GM04503 (cell line): ENCODE measurements at places on chromosomes 7 and 10.

- no peak for DNase-seq
Measured at GRCh38 chr7:129502708-129503685, 666 bp downstream of the SMKR1 start.

- DNase-seq: no peak
Measured at GRCh38 chr10:73218431-73219191, 28.4 kb downstream of the DNAJC9 start.

- DNase-seq: no peak
Measured at GRCh38 chr7:45240273-45240771, 82.7 kb downstream of the RAMP3 start.

- peak; percentile 89 for DNase-seq
Measured at GRCh38 chr10:90960355-90960814, 39.5 kb upstream of the ANKRD1 start.

DNA sequence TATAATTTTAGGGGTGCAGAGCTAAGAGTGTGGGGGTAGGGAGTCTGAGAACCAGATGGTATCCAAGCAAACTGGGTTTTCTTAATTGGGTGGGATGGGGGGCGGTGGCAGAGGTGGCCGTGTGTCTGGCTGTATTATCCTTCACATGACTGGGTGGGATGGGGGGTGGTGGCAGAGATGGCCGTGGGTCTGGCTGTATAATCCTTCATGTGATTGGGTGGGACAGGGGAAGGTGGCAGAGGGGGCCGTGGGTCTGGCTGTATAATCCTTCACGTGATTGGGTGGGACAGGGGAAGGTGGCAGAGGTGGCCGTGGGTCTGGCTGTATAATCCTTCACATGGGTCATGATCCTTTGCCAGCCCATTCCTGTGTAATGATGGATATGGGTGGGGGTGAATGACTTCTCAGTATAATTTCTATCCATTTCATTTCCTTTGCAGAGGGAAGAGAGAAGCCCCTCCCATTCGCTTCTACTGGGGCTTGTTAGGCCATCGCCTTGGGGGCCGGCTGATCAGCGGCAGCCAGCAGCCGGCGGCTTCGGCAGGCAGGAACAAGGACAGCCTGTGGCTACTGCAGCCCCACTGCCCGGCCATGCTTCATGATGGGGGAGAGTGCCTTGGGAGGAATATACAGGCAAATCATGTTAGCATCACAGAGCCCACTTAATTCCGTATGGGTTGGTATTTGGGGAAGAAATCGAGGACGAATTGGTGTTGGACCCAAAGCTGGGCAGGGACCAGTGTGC lies 179.6 kb upstream of the MKI67 start:
- no peak for DNase-seq

DNA sequence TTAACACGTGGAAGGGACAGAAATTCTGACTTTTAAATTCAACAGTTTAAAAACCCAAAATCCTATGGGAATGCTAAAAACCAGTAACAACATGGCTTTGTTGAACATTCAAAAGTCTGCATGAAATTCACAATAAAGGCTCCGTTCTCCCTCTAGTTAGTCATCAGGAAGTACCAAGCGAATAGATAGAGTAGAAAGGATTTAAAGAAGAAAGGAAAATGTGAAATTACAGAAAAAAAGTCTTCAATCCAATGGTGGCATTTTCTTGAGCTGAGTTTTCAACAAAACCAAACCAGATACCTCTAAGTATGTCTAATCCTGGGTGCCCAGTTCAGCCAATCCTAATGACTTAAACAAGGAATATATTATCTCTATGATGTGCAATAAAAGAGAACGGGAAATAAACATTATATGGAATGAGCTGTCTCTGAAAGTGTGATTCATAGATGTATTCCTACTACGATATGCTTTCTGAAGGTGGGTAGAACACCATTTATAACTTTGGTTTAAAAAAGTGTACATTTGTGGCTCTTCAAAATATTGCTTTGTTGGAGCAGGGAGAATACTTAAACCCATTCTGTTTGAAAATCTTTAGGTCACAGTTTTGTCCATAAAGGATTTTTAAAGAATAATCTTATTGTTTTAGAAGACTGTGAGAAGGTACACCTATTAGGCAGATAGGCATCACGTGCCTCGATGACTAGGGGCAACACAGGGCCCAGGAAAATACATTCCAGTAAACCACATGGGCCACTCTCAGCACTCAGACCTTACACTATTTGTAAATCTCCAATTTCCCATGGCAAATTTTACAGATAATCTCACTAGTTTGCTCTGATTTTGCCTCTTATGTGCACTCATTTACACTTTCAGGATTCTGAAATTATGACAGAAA lies 87.7 kb downstream of the CUBN start:
- DNase-seq: no peak

DNA sequence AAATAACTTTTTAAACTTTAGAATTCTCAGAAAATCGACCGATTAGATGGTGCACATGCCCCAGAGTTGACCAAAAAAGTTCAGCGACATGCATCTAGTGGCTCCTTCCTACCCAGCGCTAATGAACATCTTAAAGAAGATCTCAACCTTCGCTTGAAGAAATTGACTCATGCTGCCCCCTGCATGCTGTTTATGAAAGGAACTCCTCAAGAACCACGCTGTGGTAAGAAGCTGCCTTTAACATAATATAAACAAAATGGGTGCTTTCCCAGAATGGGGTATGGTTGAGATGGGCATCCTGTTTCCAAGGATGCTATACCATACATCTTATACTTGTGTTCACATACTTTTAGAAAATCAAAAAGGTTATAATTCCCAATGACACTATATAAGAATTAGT lies 24.6 kb downstream of the GLRX3 start:
- DNase-seq: no peak

DNA sequence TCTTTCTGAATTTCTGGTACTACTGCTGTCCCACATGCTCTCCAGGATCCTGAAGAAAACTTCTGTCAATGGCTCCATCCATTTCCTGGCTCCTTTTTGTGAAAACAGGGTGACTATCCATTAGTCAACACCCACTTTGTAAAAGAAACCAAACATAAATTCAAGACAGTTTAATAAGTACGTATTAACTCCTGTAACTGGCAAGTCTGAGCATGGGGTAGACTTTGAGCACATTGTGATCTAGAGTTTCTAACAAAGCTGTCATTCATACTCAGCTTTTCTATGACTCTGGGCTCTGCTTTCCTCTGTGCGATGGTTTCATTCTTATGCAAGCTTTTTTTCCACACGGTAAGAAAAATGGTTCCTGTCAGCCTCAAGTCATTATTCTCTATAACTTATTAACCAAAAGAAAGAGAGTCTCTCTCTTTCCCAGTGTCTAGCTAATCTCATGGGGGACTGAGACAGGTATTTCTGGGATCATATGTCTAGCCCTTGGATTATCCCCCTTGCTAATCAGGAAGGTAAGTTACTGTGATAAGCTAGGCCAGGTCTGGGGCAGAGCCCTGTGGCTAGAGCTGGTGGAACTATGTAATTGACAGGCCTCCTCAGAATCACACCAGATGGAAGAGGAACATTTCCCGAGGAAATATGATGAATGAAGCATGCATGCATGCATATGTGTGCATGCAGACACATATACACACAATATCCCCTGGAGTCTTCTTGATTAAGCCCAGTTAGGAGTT lies 98.5 kb downstream of the GNAI1 start:
- DNase-seq: no peak
